ENCODE measurements at places on chromosomes 7 and 10.

DNA sequence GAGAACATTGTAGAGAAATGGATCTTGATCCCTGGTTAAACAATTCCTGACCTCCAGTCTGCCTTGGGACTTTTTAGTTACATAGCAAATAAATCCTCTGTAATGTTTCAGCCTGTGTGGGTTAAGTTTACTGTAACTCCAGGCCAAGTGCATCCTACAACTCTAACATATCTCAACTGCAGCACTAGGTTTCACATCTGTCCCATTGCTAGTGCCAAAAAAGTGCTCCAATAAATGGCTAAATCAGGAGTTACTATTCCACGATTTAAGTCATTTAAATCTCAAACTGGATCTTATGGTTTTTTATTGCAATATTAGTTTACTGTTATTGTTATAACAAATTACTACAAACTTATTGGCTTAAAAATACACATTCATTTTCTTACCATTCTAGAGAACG lies 479.6 kb downstream of the GPAM start:
- DNase-seq, result no peak

GRCh38 chr10:29539412-29539811 lies 95.4 kb downstream of the SVIL start:
- no peak for DNase-seq

DNA sequence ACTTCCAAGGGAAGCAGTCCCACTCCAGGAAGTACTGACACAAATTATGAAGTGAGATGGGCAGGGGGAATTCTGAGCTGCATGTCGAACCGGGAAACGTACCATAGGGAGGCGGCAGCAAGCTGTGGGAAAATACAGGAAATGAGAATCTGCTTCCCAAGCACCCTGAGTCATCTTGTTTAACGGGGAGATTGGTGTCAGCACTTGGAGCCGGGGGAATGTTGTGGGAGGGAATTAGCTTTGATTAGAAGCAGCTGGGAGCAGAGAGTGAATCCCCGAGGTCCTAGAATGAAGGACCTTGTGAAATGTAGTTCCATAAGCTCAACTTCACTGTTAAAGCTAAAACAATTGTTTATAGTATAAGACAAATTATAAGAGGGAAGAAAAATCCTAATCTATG lies 141.4 kb upstream of the PRKCQ start:
- no peak for DNase-seq

DNA sequence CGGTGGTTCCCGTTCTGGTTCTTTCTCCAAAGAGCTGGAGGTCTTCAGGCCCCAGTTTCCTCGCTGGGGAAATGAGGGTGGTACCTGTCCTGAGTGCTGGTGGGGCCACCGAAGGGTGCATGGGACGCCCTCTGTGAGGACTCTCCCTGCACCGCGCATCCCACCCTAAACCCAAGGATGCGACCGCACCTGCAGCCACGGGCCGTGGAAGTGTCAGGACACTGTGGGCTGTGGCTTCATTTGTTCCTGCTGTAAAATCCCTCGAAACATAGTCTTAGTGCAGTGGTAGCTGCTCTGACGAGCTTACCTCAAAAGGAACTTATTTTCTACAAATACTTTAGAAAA lies 84.1 kb downstream of the NKX6-2 start:
- DNase-seq, result no peak

- DNase-seq, result no peak
Observed at GRCh38 chr10:123784646-123785045, 107.0 kb downstream of the CPXM2 start.

DNA sequence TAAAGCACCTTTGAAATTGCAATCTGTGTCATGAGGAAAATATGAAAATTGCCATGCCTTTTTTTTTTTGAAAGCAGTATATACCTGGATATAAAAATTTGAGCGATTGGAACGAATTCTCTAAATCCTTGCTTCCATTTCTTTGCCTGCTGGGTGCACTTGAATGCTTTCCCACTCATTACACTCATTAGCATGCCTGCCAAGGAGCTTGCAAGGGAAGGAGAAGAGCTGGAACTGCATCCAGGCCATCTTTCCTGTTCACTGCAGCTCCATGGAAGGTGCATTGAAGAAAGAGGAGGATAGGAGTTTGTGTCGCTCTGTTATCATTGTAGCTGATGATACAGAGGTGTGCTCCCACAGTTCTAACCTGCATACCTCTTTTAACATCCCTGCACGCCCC lies 102.4 kb upstream of the GJD4 start:
- no peak for DNase-seq

- no peak for DNase-seq
Observed at GRCh38 chr7:130069179-130069977, 956 bp upstream of the KLHDC10 start.

DNA sequence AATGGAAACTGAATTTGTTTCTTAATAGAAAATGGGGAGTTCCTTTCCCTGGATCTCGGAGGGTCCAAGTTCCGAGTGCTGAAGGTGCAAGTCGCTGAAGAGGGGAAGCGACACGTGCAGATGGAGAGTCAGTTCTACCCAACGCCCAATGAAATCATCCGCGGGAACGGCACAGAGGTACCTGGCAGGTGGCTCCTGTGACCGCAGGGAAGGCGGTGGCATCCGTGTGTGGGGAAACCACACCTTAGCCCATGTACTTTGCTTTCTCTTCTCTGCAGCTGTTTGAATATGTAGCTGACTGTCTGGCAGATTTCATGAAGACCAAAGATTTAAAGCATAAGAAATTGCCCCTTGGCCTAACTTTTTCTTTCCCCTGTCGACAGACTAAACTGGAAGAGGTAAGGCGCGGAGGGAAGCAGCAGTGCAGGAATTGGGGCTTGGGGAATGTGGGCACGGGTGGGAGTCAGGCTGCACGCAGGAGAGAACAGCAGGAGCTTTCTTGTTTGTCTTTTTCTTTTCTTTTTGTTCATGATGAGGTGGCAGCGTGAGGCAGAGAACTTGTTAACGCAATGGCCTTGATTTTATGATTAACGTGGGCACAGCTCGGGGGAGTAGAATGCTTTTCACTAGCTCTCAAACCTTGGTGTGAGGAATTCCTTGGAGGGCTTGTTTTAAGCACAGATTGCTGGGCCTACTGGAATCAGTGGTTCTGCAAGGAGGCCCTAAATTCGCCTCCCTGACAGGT lies 12.8 kb downstream of the HKDC1 start:
- no peak for DNase-seq

DNA sequence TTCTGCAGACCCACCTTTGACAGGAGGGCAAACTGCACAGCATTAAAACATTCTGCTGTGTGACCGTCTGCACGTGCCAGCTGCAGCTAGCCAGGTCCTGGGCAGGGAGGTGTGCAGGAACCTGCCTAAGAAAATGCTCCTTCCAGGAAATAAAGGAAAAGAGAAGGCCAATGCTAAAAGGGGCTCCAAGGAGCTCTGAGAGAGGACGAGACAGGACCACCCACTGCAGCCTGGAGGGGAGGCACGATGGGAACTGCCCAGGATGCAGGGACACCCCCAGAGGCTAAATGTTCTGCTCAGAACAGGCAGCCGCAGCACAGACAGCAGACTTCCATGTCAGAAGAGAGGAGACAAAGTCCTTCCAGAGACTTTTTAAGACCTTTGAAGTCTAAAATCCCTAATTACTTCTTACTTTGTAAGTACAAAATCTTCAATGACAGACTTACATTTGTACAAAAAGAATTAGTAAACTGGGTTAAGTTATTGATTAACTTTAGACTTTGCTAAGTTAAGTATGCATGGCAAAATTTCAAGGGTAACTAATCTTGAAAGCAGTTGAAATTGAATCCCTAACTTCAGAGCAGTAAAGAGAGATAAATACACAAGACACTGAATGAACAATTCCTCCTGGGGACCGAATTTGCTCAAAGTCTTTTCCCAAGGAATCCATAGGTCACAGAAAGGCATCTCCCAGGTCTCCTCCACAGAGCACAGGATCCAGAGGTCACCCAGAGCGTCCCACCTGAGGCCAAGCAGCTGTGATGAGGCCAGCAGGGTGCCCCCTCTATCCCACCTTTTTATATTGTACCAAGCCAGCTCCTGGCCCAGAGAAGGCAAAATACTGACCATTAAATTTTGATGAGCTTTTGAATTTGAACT lies 21.5 kb downstream of the HSPA12A start:
- DNase-seq, result no peak

DNA sequence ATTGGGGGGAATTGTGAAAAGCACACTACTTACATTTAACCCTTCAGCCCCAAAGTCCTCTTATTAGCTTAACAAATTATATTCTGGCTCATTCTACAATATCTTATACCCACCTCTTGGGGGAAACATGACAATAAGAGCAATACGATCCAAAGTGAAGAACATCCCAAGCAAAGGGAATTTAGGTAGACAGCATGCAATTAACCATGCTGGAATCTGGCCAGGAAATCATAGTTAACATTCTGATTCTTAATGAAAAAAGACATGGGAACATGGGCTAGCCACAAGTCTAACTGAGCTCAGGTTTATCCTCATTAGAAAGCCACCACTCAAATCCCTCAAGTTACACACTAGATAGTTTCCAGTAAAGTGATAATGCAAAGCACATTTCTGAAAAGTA lies 241.9 kb upstream of the SLC26A5 start:
- no peak for DNase-seq

GRCh38 chr7:8719102-8719501 lies 285.7 kb downstream of the NXPH1 start:
- DNase-seq, result no peak

DNA sequence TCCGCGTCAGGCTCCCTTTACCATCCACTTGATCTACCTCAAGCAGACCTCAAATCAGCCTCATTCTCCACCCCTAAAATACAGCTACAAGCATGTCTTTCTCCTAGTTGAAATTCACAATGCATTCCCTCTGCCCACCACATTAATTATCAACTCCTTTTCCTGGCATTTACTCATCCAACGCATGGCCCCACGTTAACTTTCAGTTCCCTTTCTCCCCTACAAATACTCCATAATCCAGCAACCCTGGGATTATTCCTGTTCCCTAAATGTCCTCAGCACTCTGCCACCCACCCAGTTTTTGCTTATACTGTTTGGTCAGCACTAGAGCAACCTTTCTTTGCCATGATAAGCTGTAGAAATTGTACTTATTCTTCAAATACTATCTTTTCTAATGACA lies 5.7 kb upstream of the VIM start:
- no peak for DNase-seq

DNA sequence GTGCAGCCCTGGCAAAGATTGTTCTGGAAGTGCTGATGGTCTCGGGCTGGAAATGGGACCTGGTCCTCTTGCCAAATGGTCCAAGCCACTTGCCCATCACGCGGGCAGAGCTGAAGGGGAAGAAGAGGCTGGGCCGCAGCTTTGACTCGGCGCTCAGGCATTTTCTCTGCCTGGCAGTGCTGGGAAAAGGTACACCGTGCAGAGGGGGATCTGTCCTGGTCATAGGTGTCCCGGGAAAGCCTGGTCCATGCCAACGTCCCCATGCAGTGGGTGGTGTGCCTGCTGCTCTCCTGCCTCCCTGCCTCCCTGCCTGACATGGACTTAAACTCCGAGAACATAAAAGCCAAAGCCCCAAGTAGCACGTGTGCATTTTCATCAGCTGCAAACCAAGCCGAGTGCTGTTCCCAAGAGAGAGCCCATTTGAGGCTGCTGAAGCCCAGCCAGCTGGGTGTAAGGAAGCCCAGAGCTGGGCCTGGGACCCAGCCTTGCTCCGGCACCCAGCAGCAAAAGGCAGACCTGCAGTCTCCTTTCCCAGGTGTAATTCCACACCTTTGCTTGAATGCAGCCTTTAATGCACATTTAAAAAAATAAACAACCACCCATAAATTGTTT lies 72.7 kb downstream of the TCERG1L start:
- DNase-seq, result no peak

DNA sequence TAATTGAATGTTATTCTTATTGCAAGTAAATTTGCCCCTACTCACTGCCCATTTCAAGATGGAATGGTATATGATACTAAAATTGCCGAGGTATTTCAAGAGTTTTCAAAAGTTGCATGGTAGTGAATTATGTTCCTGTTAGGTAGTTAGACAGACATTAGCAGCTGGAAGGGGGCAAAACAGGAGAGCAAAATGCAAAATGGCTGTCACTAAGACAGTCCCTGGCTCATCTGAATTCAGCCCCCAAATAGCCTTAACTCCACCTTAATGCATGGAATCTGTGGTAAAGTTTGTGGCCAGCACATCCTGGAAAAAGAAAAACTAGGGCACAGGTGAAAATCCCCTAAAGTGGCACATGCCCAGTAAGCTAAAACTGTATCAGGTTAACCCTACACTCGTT lies 894.9 kb downstream of the NXPH1 start:
- no peak for DNase-seq

DNA sequence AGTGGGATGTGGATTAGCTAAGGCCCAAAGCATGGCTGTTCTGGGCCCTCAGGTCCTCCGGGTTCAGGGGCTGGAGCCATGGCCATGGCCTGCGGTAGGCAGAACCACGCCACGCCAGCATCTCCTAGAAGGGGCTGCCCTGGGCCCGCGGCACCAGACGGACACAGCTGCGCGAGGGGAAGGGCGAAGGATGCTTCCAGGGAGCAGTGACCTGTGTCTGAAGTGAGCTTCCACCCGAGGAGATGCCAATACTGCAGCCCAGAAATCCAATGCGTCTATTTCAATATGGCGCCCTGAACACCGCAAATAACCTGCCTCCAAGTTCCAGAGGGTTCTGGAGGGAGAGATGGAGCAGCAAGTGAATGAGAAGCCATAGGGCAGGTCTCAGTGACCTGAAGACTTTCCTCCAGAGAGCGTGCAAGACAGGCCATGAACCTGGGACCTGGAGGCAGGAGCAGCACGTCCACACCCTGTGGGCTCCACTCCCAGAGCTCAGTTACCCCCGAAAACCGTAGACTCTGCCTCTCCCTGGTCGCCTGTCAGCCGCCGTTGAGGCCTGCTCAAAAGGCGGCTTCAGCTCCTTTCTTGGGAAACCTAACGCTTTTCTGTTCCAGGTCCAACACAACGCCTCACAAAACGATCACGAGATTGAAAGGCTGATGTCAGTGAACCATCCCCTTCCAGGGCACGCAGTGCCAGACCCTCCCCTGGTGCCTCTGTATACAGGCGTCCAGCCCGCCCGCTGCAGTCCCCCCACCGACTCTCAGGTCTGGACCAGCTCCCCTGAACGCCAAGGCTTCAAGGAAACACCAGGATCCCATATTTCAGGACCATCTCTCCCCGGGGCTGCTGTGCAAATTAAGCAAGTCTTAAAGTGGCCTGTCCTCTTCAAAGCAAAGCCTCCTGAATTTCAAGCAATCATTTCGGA lies 37.4 kb downstream of the AMZ1 start:
- DNase-seq, result no peak

- DNase-seq, result no peak
Observed at GRCh38 chr10:63634488-63635065, 113.4 kb downstream of the REEP3 start.

GRCh38 chr7:129536323-129536722 lies 34.0 kb downstream of the SMKR1 start:
- no peak for DNase-seq

- DNase-seq, result no peak
Observed at GRCh38 chr10:67664942-67665341, 31.1 kb downstream of the CTNNA3 start.
